Stimulated activated CD4-positive, alpha-beta T cell treated with anti-CD3 and anti-CD28 coated beads, Interleukin-1b, Interleukin-23, amount 100 ng/mL, for 4 hours (primary cell): ENCODE measurements at places on chromosomes 12 and 14.

GRCh38 chr12:101671157-101671791 is 26.2 kb upstream of the CHPT1 start:
- DNase-seq: no peak

- no peak for DNase-seq
These were observed 163.8 kb upstream of the CCDC198 start for GRCh38 chr14:57657487-57657886.

- no peak for DNase-seq
These were observed 27.7 kb upstream of the ZFP36L1 start for GRCh38 chr14:68820536-68820935.

DNA sequence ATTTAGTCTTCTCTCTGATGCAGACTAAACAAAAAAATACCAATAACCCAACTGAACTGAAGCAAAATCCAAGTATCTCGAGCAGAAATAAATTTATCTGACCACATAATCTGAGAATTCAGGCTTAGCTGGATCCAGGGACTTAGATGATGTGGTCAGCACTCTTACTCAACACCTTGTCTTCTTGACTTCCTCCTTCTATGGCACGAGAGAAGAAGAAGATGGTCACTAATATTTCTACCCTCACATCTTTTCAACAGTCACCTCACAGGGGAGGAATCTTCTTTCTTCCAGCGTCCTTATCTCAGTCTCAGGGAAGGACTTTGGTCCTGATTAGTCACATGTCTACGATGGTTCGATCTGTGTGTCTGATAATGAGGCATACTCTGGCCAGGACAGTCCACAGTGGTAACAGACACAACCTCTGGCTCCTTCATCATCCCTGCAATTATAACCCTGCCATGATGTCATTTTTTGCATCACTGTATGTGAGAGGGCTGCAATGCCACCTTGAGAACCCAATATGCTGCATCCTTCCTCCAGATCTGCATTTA is 15.8 kb downstream of the RGS6 start:
- DNase-seq: no peak

DNA sequence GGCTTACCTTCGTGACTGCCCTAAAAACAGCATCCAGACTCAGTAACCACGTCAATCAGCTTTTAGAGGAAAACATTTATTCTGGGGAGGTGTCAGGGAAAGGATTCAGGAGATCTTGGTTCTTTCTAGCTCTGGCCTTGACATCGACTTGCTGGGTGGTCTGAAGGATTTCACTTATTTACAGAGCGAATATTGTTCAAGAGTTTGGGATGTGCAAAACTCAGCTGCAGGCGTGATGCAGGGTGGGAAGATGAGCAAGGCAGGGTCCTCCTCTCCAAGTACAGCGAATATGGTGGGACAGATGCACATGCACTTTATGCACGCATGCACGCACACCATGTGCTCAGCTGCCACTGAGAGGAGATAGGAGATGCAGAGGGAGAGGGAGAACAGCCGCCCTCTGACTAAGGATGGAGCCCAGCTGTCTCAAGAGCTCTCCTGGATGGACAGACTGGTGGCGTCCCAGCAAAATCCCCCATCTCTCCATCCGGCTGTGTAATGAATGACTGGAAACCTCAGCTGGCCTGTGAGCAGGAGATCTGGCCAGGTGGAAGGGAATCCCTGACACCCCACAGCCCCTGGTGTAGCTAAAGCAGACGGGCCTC is 24.4 kb upstream of the BDKRB1 start:
- no peak for DNase-seq

DNA sequence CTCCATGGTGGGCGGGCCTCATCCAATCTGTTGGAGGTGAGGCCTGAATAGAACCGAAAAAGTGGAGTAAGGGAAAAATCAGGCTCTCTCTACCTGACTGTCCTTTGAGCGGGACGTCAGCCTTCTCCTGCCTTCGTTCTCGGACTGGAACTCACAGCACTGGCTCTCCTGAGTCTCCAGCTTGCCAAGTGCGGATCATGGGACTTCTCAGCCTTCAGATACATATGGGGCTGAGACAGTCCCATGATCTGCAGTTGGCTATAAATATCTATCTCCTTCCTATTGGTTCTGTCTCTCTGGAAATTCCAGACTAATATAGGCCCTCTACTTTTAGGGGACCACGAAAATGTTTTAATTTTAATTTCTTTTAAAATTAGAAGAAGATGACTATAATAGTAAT is 29.7 kb upstream of the PLEK2 start:
- no peak for DNase-seq

- DNase-seq: no peak
These were observed 271.6 kb upstream of the ATP2B1 start for GRCh38 chr12:89980236-89980635.

DNA sequence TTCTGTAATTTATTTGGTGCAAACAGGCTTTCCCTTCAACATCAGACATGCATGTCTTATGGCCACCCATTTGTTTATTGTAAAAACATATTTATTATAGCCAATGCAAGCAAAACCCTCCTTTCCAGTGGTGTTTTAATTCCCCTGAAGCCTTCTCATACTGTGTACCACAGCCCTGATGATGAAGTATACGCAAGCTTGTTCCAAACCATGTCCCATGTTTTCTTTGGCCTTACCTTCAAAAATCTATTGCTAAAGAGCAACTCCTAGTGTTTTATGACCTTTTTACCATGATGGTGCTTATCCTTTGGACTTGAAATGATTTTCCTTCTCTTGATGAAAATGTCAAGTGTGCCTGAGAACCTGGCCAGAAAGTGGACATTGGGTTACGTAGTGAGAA is 85.9 kb upstream of the CCDC91 start:
- no peak for DNase-seq

DNA sequence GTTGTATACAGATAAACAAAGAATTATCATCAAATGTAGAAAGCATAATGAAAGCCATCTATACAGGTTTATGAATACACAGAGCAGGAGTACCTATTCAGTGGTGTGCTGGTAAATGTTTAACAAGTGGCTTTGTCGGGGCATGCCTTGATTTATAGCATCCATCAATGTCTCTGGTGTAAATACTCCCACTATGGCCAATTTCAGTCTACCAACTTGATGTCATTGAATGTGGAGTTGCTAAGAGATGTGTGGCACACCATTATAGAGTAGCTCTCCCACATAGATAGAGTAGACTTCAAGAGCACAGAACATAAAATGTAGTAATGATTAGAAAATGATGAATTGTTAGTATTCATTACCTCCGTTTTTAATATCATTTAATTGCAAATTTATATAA is 9.3 kb downstream of the GRIP1 start:
- DNase-seq: no peak

- DNase-seq: no peak
These were observed 606.1 kb downstream of the SLC16A7 start for GRCh38 chr12:60201891-60202290.

DNA sequence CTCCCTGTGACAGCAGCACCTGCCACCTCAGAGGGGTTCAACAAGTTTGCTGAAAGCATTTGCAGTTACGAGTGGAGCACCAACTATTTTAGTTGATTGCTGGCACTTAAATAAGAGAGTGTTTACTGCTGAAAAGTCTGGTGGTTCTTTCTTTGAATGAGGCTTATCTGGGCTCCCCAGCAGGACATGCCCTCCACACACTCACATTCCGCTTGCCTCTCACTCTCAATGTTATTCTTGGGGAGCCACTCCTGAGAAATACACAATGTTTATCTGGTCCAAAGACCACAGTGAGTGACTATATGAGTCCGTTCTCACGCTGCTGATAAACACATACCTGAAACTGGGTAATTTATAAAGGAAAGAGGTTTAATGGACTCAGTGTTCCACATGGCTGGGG is 31.9 kb downstream of the NT5DC3 start:
- no peak for DNase-seq

GRCh38 chr12:72388322-72388721 is 116.2 kb downstream of the TRHDE start:
- DNase-seq: no peak

DNA sequence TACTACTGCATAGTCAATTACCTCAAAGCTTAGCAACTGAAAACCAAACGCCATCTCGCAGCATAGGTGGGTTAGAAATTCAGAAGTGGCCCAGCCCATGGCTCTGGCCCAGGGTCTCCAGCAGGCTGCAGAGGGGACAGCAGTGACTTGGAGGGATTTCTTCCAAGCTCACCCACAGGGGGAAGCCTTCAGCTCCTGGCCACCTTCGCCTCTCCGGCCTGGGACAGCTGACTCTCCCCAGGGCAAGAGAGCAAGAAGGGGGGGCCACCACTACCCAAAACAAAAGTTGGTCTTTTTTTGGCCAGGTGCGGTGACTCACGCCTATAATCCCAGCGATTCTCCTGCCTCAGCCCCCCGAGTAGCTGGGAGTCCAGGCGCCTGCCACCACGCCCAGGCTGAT is 32.2 kb upstream of the ANKRD9 start:
- no peak for DNase-seq

GRCh38 chr14:58543253-58543652 is 94.5 kb upstream of the DACT1 start:
- no peak for DNase-seq

DNA sequence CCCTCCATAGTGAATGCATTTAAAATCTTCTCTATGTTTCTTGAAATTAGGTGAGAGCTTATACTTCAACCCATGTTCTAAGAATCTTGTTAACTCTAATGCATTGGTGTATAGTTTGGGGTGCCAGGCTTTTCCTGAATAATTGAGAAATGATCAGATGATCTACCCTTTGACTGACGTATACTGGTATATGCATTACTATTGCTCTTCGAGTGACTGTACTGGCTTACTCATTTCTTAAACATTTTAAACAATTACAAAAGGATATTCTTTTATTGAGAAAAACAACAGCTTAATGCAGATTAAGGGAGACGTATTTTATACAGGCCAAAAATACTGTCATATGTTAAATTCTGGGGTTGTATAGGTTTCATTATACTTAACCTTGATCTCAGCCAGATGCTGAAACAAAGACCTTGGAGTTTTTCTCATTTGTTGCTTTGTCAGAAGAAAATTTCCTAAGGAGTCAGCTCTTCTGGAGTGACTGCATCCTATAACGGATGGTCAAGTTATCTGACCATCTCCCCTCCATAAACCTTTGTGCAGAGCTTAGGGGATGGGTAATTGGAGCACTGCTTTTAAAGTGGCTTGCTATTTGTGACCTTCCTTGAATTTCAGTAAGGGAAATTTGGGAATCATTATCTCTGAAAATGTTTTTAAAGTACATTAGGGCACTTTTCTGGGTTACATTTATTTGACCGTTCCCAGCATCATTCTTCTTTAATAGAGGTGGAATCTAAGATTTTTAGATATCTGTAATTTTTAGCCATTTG is 507.6 kb downstream of the PCNX1 start:
- DNase-seq: no peak

DNA sequence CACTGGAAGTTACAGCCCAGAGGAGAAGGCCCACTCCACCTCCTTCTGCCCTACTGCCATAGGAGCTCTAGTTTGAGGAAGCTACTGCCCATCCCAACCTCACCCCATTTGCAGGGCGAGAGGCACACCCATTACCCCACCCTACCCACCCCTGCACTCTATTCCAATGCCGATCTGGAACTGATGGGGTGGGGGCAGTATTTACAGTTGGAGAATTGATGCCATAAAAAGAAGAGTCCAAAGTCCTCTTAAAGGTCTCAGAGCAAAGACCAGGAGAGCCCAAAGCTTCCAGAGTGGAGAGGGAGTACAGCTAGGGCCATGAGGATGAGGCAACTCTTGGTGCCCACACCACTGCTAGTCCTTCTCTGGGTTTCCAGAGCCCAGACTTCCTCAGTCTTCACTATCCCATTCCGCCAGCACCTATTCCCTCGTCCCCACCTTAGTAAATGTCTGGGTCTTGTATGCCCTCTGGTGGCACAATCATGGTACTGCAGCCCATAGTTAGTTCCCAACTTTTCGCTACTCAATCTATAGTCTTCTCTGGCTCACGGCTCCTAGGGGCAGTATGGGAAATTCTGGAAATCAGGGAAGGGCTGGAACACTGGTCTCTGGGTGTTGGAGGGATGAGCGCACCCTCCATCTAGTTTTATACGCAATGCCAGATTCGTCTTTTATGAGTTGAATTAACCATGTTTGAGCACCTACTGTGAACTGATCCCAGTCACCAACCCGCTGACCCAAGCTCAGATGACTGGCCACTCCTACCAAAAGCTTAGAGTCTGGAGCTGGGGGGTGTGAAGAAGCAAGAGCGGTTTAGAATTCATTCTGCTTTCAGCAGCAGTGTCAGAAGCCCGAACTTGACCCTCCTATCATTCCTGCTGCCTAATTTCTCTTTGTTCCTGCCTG is 6.9 kb upstream of the ADCY6 start:
- DNase-seq: peak; percentile 37

DNA sequence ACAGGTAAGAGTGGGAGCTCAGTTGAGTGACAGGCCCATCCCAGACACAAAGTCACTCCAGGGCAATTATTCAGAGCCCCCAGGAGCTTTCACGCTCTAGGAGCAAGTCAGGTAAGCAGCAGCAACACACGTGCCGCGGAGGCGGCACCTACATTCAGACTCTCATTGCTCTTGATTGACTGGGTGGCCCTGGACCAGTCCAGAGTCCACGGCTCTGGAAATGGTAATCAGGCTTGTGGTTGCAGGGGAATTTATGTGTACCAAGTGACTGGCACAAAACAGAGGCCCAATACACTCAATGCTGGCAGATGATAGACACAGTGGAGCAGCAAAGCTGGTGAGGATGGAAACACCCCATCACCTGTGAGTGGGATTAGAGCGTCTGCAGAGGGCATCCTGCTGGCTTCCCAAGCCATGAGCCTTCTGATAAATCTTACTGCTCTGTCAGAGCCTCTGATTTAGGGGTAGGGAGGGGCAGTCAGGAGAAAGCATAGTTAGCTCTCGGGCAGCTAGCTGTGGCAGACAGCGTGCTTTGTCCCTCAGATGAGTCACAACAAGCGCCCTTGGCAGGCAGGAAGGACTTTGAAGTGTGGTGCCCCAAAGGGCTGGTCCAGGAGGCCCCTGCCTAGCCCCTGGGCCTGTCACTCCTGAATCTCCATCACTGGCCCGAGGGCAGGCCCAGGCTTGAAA is 344.7 kb downstream of the CACNA1C start:
- no peak for DNase-seq

DNA sequence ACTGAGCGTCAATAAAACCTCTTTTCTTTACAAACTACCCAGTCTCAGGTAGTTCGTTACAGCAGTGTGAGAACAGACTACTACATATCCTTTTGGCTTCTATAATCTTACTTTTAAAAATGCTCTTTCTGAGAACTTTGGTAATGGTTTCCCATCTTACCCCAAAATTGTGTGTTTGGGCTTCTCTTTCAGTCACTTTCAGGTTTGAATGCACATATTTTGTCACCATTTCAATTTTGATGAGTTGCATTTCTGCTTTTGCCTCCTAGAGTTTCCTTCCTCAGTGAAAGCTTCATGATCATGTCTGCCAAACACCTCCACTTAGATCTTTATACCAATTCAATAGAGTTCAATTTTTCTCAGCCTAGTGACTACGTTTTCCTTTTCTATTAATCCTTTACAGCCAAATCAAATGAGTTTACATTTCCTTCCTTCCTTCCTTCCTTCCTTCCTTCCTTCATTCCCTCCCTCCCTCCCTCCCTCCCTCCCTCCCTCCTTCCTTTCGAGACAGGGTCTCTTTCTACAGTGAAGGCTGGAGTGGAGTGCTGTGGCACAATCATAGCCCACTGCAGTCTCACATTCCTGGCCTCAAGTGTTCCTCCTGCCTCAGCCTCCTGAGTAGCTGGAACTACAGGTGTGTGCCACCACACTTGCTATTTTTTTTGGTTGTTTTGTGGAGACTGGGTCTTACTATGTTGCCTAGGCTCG is 124.9 kb downstream of the BCAT1 start:
- no peak for DNase-seq
